ENCODE measurements at places on chromosomes 1 and 21.

DNA sequence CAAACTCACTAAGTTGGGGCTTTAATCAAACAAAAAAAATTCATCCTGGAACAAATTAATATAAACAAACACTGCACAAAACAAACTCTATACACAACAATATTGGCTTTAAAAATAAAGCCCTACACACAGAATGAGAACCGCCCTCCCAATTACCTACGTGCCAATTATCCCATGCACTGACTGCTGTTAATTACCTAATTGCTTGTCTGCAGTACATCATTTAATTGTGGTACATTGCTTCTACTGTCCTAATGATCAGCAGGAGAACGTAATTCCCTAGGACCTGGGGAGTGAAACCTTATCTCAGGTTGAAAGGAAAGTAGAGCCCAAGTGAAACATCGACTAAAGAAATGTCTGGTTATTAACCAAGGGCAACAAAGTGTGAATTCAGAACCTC lies 364.5 kb downstream of the KCNH1 start:
- no peaks in the 10 kb centered on the region for H3K27me3 ChIP-seq
- no peaks in the 10 kb centered on the region for H3K36me3 ChIP-seq
- DNase-seq, result no peak
- no peaks in the 10 kb centered on the region for H3K4me1 ChIP-seq

GRCh38 chr1:88678405-88678804 lies 5.7 kb upstream of the PKN2 start:
- peaks cover 10% of the 10 kb centered on the region for H3K4me1 ChIP-seq
- H3K4me3 ChIP-seq, result no peak overlapping the region
- H3K27ac ChIP-seq, result no peak overlapping the region
- no peaks in the 10 kb centered on the region for H3K36me3 ChIP-seq

DNA sequence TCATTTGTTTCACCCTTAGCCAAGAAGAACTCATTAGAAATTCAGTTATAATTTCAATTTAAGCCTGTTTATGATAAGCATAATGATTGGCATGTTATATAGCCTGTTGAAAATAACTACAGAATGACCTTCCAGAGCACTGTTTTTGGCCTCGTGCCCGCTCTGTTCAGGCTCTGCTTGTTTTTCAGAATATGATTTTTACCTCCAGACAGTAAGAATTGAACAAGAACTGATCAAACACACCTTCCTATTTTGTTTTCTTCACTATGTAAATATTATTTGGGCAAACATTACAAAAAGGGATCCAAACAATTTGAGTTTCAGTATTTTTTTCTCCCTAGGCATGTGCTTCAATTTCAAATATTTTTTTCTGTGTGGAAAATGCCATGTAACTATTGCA lies 48.1 kb upstream of the ANGPTL1 start:
- no peak overlapping the region for H3K27ac ChIP-seq
- H3K27me3 ChIP-seq, result no peaks in the 10 kb centered on the region
- no peak for DNase-seq

DNA sequence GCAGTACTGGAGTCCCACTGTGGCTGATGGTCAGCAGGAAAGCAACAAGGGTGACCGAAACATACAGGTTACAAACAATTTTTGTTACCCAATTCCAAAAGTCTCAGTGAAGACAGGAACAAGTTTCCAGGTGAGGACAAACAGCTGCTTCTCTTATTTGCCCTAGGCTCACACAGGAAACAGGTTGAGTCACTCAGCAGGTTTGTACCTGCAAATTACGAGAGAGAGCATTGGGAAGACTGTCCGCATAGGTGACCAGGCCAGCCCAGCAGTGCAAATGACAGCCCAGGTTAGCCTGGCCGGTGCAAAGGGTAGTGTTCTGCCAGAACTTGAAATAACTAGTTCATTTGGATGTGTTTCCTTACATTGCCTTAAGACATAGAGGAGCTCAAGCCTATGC lies 40.0 kb upstream of the DSCAM start:
- H3K36me3 ChIP-seq, result no peaks in the 10 kb centered on the region
- no peaks in the 10 kb centered on the region for H3K27me3 ChIP-seq
- no peak overlapping the region for H3K4me3 ChIP-seq
- DNase-seq, result no peak

DNA sequence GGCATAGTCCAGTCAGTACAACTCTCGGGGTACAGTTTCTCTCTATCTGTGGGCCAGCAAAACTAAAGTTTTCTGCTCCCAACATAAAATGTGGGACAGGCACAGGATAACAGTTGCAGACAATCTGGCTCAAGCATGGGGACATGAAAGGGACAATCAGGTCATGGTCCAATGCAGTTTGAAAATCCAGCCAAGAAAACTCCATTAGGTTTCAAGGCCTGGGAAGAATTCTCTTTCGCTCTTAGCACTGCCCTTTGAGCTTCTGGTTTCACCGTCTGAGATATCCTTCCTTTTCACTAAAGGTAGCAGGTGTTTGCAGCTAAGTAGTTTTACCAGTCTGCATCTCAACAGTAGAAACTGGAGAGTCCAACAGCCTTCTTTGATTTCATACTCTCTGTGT lies 21.1 kb upstream of the IL22RA1 start:
- no peaks in the 10 kb centered on the region for H3K27me3 ChIP-seq
- no peak for DNase-seq
